ELR (cell line): ENCODE measurements at places on chromosomes 16 and 17.

GRCh38 chr16:14446796-14447195, 183.3 kb downstream of the PARN start:
- DNase-seq = no peak

GRCh38 chr17:30579610-30580315, 102.6 kb downstream of the GOSR1 start:
- peak; percentile 30 for DNase-seq

DNA sequence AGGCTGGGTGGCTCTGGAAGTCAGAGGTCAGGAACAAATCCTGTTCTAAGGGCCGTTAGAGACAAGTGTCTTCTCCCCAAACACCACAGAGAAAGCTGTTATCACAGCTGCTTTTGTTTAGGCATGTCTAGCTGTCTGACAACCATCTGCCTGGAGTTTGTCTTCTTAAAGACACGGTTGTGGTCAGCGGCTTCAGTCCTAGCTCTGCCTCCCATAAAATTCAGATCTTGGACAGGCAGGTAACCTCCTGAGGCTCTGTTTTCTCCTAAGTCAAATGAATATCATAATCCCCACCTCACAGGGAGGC, 2.3 kb upstream of the ITGA3 start:
- DNase-seq = no peak

- DNase-seq = no peak
Measured at GRCh38 chr16:69093974-69094373, 11.5 kb upstream of the HAS3 start.

- DNase-seq = peak; percentile 42
Measured at GRCh38 chr16:28092721-28093384, 29.3 kb upstream of the GSG1L start.

- no peak for DNase-seq
Measured at GRCh38 chr17:4331614-4332013, 34.9 kb downstream of the UBE2G1 start.

- no peak for DNase-seq
Measured at GRCh38 chr16:89397331-89397861, 93.0 kb downstream of the ANKRD11 start.

- peak; percentile 94 for DNase-seq
Measured at GRCh38 chr17:4948166-4948930, at the start of gene PFN1. Gene PFN1 (minus strand): TSS chr17:4948530. CDS start chr17:4948394, 136 bp downstream.

DNA sequence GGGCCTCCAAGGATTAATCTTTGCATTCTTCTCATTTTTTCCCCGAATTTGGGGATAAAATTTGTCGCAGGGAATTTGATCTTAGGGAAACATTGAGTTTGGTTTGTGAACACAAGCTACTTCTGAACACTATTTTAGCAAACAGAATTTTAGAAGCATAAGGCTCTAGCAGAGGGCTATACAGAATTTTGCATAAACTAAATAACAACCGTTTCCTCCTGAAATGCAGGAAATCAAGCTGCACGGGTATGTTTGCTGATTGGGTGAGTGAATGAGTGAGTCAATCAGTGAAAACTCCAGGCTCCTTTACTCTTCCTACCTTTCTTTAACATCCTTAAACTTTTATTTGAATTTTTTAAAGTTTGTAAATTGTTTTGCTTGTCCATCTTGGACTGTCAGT, 81.3 kb upstream of the GNAO1 start:
- no peak for DNase-seq
